ENCODE measurements at places on chromosomes 12 and 14.

GRCh38 chr14:51208982-51209381 lies 31.1 kb upstream of the TMX1 start:
- peak; percentile 31 for DNase-seq

DNA sequence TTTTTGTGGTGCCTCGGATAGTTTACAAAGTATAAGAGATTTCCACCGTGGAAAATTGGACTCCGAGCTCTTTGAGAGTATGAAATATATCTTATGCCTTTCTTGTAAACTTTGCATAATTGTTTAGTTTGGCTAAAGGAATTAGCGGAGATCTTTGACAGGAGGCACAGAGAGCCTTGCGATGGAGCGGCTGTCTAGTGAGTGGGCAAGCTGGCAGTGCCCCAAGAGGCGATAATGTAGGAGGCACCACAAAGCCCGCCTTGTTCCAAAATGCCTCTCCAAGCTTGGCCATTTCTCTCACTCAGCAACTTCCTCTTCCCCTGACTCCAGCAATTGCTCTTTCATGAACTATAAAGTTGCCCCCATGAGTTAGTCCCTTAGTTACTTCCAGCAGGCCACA lies 270.1 kb upstream of the PRICKLE1 start:
- DNase-seq, result no peak

DNA sequence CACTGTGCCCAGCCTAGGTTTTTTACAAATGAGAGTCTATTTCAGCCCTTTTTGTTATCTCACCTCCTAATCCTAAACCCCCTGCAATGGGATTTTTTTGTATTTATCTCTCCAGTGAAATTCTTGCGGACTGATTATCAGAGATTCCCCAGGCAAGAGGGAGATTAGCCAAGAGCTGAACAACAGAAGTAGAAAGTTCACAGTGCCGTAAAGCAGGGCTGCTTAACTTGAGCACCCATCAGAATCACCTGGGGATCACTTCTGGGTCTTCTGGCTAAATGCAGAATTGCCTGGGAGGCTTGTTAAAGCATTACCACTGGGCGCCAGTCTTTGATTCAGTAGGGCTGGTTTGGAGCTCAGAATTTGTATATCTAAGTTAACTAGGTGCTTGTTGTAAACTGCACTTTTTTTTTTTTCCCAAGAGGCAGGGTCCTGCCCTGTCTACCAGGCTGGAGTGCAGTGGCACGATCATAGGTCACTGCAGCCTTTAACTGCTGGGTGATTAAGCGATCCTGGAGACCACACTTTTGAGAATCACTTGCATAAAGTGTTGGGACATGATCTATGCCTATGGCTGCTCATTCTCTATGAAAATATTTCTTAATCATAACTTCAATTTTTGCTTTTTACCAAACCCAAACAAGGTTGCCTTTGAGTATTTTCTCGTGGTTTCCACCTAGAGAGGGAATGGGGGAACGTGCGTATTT lies 1.1 kb upstream of the DPPA3 start:
- DNase-seq, result no peak

- peak; percentile 86 for DNase-seq
Observed at GRCh38 chr12:92784797-92785562, 82.2 kb downstream of the PLEKHG7 start.

DNA sequence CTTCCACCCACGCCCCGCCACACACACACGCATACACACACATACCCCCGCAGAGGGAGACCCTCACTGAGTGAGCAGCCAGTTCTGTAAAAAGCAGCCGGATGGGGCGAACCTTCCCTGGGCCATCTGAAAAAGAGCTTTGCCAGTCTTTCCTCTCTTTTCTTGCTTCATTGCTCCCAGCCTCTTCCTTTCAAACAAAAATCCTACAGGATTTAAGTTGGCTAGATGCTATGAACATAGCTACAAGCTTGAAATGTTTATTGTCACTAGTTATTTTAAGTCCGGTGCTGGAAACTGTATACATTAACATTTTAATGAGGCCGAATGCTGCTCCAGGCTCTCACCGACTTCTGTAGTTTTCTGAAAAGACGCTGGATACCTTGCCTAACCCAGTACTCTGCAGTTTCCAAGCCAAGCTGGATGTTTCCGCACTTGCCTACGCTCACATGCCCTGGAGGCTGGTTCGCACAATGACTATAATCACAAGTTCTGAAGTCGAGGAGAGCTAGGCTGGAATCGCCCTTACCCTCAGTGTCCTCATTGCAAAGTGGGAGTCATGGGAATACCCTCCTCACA lies 39.2 kb downstream of the LTBP2 start:
- no peak for DNase-seq

GRCh38 chr14:49194067-49194466 lies 392.1 kb downstream of the RPS29 start:
- DNase-seq, result no peak

- no peak for DNase-seq
Observed at GRCh38 chr12:59649203-59649602, 53.4 kb downstream of the SLC16A7 start.

- no peak for DNase-seq
Observed at GRCh38 chr14:41668356-41668755, 61.7 kb downstream of the LRFN5 start.

- no peak for DNase-seq
Observed at GRCh38 chr12:109915171-109916040, 15.3 kb downstream of the TCHP start.

DNA sequence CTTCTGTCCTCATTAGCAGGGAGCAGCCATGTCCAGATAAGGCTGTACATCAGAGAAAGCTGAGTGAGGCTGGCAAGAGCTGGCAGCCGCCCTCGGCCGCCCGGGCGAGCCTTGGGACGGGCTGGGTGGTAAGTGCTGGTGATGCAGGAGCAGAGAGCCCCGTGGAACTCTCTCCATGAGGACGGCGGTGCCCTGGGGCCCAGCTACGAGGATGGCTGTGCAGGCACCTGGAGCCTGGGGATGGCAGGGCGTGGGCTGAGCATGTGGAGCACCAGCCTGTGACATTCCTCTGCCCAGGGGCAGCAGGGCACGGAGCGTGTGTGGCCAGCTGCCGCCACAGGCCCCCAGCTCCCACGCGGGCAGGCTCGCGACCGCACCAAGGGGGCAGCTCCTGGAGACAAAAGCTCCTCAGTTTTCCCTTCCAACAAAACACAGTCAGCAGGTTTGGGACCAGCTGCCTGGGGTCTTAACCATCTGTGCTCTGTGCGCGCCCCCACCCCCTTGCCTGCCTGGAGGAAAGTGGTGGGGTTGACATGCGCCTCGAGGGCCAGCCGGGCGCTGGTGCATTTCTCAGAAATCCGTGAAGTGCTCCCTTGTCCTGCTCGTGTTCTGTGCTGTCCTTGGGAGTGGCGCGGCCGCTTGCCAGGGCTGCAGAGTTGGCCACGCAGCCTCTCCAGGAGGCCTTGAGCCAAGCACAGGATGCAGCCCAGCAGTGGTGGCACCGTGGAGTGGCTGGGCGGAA lies 21.4 kb downstream of the PACS2 start:
- no peak for DNase-seq

DNA sequence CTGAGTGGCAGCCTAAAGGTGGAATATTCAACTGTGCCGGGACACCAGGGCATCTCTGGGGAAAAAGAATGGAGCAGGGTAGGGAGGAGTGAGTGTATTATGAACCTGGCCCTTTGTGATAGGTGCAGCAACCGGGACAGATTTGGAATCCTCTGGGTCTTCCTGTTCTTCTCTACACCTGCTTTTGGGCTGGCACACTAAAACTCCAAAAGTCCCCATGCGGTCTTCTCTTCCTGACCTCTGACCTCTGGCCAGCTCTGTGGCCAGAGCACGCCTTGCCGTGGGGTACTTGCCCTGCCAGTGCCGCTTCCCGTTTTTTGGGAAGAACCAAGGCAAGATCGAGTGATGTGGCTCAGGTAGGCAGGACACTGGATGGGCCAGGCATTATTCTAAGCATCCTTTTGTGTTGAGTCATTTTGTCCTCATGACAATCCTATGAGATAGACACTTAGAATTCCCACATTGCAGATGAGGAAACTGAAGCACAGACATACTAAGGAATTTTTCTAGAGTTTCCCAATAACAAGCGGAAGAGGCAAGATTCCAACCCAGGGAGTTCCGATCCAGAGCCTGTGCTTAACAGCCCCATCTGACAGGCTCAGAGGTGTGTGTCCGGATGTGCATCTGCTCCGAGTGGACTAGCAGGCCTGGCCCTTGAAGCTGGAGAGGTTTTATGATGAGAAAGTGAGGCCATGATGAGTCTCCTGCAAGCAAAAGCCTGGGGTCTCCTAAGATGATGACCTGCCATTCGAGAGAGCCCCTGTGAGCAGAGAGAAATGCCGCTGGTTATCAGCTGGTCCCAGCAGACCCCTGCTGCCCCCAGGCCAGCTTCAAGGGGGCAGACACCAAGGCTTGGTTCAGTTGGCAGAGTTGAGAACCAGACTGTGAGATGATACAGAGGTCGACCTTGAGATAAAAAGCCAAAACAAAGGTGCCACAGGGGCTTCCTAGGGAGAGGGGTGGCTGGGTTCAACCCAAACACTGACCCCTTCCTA lies 67.9 kb upstream of the ESRRB start:
- no peak for DNase-seq

GRCh38 chr12:131737150-131737827 lies 26.4 kb downstream of the SFSWAP start:
- DNase-seq, result no peak

DNA sequence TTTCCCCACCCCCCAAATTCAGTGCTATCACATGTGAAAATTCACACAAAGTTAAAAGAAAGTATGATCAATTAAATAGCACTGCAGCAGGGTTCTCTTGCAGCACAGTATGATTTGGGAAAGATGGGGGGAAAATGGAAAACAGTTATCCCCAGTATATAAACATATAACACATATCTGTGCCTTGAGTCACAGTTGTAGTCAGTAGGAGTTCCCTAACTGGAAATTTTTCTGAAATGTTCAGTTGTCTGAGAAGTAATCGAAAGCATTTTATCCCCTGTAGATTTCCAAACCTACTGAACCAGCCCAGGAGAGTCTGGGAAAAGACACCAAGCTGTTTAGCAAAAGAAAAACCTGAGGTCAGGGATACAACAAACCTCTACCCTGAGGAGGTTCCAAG lies 47.0 kb downstream of the C12orf50 start:
- no peak for DNase-seq

GRCh38 chr14:33908540-33909223 lies 42.2 kb downstream of the EGLN3 start:
- no peak for DNase-seq

DNA sequence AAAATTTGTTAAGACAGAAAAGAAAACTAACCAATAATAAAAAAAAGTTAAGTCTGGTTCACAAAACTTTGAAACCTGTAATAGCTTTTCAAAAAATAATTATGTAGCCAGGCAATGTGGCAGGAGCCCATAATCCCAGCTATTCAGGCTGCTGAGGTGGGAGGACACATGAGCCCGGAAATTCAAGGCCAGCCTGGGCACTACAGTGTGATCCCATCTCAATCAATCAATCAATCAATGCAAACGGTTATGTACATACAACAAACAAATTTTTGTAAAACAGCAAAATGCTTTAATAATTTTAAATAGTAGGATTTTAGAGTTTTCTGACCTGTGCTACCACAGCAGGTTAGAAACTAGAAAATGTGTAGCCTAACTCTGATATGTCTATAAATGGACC lies 152.4 kb downstream of the MED13L start:
- DNase-seq, result no peak

- no peak for DNase-seq
Observed at GRCh38 chr14:104876251-104876699, 11.2 kb downstream of the CEP170B start.

GRCh38 chr12:68838046-68838886 lies 30.3 kb downstream of the MDM2 start:
- no peak for DNase-seq

GRCh38 chr14:21852061-21852664 lies 178.5 kb upstream of the OR4E1 start:
- no peak for DNase-seq

DNA sequence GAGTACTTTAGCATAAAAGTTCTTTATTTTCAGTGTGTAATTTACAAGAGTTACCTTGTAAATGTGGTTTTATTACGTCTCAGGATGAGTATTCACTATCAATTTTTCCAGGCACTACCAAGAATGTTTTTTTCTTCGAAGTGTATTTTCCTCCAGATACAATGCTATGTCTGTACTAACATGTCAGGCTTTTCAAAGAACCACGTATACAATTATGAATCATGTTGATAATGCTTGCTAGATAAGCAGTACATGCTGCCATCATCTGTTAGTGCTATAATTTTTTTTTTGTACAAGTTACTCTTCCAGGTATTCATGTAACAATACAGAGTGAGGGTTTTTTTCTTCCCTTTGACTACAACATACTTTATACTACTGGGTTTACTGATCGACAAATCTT lies 5.6 kb upstream of the KANSL2 start:
- no peak for DNase-seq

GRCh38 chr12:99055299-99055698 lies 410.2 kb downstream of the APAF1 start:
- DNase-seq, result no peak

DNA sequence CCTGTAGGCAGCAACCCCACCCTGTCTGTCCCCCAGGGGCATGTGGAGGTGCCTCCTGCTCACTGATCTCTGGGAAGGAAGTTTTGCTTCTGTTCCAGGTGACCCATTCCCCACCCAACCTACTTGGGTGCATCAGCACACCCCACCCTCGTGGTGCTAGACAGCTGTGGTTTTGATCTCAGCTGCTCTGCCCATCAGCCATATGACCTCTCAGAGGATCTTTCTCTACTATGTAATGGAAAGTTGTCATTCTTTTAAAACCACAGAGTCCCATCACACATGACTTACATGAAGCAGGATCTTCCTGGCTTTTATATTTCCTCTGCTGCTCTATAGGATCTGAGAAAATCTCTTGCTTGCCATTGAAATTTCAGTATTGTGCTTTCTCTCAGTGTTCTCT lies 13.5 kb upstream of the KRT82 start:
- DNase-seq, result no peak

DNA sequence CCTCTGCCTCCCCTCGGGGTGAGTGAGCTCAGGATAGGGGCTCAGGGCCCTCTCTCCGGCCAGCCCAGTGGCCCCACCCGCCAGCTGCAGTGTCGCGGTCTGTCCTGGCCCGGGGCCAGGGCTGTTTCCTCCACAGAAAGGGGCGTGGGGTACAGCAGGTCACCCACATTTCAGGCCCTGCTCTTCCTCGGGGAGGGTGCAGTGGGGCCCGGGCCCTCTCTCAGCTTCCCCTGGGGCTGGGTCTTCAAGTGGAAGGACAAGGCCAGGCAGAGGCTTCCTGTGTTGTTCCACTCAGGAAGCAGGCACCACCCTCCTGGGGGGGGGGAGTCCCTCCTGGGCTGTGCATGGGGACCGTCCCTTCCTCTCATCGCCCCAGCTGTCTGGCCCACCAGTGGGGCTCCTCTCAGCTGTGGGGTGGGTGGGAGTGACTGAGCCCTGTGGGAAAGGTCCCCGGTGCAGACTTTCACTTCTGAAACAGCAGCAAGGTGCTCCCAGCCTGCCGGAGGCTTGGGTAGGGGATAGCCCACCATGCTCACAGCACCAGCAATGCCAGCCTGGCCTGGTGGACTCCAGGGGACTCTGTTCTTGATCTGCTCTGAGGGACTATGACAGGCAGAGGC lies 3.7 kb downstream of the GPR132 start:
- no peak for DNase-seq
